ENCODE measurements at places on chromosomes 2 and 18.

DNA sequence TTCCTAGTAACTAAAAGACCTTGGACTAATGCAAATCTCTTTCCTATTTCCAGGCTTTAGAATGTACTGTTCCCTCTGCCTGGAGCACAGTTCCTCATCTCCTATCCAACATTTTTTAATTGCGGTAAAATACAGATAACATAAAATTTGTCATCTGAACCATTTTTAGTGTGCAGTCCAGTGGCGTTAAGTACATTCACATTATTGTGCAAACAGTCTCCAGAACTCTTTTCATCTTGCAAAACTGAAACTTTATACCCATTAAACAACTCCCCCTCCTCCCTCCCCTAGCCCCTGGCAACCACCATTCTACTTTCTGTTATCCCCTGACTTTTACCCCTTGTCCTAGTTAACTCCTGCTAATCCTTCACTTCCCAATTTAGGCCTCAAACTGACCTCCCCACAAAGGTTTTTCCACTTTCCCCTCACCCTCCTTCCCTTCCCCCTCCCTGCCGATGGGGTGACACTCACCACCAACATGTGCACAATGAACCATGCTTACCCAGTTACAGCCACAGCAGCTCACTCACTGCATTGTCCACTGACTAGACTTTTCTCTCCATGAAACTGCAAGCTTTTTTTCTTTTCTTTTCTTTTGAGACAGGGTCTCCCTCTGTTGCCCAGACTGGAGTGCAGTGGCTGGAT lies 54.8 kb downstream of the KIAA2012 start:
- DNase-seq = no peak

DNA sequence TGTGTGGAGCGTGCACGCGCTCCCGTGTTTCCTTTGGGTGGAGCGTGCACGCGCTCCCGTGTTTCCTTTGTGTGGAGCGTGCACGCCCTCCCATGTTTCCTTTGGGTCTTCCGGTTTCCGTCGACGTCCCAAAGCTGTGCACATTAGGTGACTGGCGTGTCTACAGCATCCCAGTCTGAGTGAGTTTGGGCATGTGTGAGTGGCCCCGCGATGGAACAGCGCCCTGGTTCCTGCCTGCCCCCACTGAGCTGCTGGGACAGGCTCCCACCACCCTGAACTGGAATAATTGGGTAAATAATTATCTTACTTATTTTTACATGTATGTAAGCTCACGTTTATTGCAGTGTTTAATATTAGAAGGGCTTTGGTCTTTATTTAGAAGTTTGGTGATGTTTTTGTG lies 104.2 kb downstream of the AGAP1 start:
- DNase-seq = no peak

DNA sequence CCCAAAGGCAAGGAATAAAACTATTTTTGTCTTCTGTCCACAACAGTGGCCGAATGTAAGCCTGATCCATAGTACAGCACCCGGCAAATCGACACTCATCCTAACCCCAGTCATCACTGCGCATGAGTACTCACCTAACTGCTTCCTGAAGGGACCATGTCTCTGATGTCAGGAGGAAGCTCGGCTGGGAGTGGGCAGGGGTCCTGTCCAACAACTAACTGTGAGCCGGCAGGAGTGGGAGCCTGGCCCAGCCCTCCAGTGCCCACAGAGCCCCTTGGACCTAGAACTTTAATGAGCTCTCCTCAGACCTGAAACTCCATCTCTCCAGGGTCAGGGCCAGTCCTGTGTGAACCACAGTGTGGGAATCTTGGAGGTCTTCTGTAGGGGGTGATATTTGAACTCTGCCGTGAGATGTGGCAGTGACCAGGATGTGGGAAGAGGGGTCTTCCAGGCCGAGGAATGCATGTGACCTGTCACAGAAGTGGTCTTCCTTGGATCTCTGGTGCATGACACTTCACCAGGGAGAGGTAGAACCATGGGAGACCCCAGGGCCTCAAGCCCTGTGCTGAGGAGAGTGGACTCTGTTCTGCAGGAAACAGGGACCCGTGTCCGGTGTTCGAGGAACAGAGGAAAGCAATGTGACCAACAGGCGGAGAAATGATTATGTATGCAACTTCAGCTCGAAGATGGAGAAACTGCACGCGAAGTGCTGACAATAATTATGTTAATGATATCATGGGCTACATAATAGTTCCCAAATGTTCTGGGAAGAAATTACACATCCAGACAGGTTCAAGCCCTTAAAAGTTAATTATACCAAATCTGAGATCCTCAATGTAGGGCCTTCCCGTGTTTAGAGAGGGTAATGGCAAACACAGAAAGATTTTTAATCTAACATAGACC lies 240.1 kb upstream of the HDAC4 start:
- no peak for DNase-seq

DNA sequence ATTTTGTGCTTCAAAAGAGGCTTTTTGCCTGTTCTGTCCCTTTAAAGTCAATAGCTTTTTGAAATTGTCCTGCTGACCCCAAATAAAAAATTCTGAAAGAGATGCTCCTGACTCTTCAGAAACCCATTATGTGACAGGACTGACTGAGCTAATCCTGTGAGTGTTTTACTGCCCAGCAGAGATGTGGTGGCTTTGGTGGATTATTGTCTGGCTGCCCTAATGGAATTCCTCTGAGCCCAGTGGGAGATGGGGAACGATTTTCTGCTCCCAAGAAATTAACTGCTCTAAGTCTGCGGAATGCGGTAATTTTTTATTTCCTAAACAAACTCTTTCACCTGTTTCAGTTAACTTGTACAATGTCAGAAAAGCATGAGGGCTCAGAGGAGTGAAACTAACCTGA lies 258.2 kb downstream of the IKZF2 start:
- DNase-seq = no peak

- DNase-seq = no peak
Observed at GRCh38 chr2:191176305-191176704, 25.5 kb upstream of the STAT4 start.

- no peak for DNase-seq
Observed at GRCh38 chr2:29201979-29202378, 86.8 kb downstream of the CLIP4 start.

DNA sequence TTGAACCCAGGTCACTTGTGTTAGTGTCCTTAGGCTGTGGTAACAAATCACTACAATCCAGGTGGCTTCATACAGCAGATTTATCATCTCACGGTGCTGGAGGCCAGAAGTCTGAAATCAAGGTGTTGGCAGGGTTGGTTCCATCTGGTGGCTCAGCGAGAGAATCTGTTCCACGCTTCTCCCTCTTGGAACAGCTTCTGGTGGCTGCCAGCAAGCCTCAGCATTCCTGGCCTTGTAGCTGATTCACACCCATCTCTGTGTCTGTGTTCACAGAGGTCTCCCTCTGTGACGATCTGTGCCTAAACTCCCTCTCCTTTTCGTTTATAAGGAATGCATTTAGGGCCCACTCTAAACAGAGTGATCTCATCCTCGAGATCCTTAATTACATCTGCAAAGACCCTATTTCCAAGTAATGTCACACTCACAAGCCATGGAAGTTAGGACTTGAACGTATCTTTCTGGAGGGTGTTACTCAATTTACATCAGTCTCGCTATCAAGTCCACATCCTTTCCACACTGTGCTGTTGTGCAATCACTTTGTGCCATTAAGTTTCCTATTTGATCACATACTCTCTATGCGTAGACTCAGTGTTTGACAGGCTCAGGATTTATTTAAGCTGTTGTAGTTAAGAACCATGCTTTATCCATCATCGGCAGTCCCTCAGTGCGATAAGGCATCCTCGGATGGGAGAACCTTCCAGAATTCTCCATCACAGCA lies 164.4 kb downstream of the SOCS6 start:
- DNase-seq = no peak

- peak; percentile 34 for DNase-seq
Observed at GRCh38 chr2:163734881-163735684, 725 bp downstream of the FIGN start.

DNA sequence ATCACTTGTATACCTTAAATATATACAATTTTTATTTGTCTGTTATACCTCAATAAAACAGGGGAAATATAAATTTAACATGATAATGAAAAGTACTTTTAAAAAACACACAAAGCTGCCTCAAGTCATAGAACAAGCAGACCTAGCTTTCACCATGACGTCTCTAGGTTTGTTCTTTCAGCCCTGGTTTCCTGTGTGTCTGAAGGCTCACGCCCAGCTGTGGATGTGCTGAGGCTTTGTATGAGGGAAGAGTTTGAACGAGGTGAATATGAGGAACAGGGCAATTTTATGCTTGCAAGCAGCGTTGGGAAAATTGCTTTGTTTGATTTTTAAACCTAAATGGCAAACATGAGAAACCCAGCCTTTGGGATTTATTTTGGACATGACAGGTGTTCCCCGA lies 15.3 kb downstream of the SH3RF3 start:
- DNase-seq = no peak

GRCh38 chr2:17191223-17191622 lies 327.0 kb downstream of the RAD51AP2 start:
- DNase-seq = no peak

DNA sequence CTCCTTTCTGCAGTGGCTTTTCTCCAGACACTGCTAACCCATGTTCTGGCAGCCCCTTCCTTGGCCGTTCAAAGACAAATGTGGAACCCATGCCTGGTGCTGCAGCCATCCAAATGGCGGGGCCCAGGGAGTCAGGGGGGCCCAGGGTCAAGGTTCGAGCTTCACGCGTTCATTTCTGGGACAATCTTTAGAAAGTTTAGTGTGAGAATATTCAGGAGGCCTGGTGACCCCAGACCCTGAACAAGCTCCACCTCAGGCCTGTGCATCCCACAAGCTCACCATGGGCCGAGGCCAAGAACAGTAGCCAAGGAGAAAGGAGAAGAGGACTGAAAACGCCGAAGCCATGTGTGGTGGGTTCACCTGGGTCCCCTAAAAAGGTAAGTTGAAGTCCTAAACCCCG lies 54.4 kb downstream of the ANKMY1 start:
- no peak for DNase-seq

DNA sequence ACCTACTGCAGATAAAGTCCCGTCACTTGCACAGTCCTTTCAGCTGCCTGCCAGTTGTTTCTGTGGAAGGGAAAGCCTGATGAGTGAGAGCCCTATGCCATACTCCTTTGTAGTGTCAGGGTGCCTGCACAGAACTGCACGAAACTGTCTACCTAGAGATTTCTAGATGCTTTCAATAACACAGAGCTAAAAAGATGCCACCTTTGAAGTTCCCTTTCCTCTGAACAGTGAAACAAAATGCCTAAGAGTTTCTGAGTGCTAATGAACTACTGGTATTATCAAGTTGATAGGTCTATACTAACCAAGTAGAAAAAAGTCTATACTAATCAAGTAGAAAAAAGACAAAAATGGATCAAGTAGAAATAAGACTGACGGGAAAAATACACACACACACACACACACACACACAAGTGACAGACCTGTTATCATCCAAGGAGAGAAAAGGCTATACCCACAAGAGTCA lies 79.0 kb downstream of the TLK1 start:
- DNase-seq = no peak

GRCh38 chr2:56749152-56749752 lies 565.5 kb downstream of the CCDC85A start:
- DNase-seq = peak; percentile 56

DNA sequence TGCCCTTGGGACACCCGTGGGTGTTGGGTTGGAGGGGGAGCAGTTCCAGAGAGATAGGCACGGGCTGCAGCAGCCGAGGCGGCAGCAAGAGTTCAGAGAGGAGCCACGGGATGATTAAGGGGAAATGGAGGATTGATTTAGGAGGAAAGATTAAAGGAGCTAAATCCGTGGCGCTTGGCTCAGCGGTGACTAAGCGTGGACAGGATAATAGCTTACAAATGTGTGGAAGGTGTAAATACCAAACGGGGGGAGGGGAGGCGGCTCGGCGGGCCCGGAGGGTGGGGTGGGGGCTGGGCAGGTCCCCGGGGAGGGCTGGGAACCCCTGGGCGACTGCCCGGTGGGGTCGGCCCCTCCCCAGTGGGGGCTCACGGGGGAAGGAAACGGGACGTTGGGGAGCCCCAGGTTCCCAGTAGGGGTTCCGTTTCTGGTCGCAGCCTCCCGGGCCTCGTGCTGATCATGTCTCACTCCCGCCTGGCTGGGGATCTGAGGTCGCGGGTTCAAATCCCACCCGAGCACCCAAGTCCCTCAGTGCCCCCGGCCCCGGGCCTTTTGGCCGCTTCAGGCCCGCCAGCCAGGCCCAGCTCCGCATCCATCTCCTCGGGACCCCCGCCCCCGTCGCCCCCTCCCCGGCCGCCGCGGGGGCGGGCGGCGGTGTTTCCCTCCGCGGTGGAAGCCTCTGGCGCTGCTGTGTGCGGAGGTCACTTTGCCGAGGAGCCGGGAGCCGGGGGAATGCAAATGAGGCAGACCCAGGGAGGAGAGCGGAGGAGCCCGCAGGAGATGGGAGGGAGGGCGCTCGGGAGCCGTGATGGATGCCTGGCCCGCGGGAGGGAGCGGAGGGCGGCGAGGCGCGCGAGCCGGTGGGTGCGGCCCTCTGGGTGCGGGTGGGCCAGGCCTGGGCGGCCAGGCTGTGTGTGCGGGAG lies 8.1 kb downstream of the ASIC4 start:
- DNase-seq = peak; percentile 89

GRCh38 chr2:195413944-195414343 lies 243.1 kb upstream of the SLC39A10 start:
- DNase-seq = no peak

DNA sequence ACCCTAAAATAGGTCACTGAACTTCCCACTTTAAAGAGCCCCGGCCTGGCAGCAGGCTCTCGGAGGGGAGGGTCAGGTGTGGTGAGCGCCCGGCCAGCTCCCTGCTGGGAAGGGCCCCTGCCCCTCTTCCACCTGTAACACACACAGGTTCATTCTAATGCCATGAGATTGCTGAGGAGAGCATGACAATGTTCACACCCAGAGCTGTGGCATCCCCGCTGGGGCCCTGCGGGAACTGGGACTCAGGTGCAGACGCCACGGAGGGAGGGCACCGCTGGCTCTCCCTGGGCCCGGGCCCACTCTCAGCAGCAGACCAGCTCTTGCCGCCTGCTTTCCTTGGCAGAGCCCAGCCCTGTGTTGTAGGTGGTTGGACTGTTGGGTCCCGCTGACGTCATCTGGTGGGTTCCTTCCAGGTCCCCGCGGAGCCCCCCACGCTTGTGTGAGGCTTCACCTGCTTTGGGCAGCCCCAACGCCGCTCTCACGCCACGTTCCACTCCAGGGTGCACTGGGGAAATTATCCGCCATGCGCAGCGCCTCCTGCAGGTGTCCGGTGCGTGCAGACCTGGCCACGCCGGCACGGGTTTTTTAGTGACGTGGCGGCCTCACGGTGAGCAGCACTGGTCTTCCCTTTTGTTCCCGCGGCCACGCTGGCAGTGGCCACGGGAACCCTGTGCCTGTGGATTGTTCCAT lies 50.4 kb upstream of the KCNG2 start:
- DNase-seq = no peak

DNA sequence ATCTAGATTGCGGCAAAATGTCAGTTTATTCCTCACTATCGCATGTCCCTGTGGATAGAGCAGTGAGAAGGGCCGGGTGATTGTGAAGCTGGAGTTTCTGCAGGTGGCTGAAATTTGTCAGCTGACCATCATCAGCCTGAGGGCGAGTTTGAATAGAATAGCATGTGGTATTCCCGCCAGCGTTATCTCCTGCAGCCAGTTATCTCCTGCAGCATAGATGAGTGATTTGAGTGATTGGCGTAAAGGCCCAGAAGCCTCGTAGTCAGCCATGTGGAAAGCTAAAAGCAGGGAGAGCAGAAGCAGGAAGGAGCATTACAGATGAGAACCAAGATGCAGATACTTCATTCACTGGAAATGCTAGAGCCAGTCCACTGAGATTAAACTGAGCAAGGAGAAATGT lies 65.5 kb downstream of the CABLES1 start:
- no peak for DNase-seq

Data from HCEC 1CT (cell line).